ENCODE measurements at places on chromosomes 16 and 17.

GRCh38 chr17:61863801-61864126 is 436 bp upstream of the BRIP1 start:
- DNase-seq: no peak

- DNase-seq: no peak
Measured at GRCh38 chr17:58591455-58591854, 77.0 kb upstream of the MTMR4 start.

DNA sequence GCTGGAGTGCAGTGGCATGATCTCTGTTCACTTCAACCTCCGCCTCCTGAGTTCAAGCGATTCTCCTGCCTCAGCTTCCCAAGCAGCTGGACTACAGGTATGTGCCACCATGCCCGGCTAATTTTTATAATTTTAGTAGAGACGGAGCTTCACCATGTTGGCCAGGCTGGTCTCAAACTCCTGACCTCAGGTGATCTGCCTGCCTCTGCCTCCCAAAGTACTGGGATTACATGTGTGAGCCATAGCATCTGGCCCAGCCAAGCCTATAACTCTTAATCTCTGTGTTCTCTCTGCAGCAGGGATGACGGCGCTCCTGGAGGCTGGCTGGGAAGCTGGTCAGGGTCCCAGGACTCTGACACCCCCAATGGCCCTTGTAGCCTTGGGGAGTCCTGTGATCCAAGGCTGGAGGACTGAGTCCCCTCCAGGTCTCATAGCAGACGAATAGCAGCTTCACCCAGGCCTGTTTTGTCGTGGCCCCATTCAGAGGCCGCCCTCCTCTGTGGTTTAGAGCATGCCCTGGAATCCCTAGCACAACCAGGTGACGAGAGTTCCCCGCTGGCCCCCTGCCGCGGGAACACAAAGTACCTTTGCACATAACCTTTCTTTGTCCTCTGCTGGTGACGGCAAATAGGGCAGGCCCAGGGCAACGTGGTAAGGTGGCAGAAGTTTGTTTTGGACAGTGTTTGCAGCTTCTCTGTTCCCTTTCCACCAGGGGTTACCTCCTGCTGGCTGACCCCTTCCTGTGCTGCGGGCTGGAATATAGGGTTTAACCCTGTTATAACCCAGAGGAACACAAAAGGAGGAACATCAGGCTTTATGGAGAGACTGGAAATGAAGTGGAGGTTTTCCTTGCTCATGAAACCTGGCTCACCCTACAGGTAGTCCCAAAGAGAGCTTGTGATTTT is 43.0 kb upstream of the TOB1 start:
- no peak for DNase-seq

- no peak for DNase-seq
Measured at GRCh38 chr17:72176516-72176851, 55.7 kb downstream of the SOX9 start.

- no peak for DNase-seq
Measured at GRCh38 chr17:20300436-20300934, 166.9 kb downstream of the LGALS9B start.

- DNase-seq: no peak
Measured at GRCh38 chr16:23398987-23399805, 53.8 kb downstream of the COG7 start.

- DNase-seq: no peak
Measured at GRCh38 chr16:65523283-65523944, 401.6 kb upstream of the CDH11 start.

- no peak for DNase-seq
Measured at GRCh38 chr16:27758544-27758943, 208.6 kb downstream of the KATNIP start.

- no peak for DNase-seq
Measured at GRCh38 chr16:10934325-10935107, 7.8 kb downstream of the DEXI start.

DNA sequence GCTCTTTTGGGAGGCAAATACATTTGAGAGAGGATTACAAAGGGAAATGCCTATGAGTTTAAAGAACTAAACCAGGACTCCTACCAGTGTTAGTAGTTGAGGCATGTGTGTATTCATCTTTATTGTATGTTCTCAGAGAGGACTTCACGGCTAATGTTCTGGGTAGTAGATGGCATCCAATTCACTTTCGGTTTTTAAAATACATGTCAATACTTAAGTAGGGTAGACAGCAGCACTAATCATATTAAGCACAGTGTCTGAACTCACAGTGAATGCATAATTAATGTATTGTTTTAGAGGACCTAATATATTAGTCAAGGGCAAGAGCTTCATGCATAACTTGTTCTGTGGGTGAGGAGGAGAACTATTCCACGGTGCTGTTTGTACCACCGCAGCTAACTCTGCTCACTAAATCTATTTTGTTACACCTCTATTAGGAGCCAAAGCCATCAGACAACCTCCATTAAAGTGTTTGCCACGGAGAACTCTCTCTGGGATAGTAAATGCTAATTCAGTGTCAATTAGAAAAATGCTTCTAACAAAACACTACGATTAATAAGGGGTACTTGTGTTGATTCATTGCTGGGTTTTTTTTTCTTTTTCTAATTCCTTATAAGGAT is 56.3 kb downstream of the COX10 start:
- DNase-seq: no peak

DNA sequence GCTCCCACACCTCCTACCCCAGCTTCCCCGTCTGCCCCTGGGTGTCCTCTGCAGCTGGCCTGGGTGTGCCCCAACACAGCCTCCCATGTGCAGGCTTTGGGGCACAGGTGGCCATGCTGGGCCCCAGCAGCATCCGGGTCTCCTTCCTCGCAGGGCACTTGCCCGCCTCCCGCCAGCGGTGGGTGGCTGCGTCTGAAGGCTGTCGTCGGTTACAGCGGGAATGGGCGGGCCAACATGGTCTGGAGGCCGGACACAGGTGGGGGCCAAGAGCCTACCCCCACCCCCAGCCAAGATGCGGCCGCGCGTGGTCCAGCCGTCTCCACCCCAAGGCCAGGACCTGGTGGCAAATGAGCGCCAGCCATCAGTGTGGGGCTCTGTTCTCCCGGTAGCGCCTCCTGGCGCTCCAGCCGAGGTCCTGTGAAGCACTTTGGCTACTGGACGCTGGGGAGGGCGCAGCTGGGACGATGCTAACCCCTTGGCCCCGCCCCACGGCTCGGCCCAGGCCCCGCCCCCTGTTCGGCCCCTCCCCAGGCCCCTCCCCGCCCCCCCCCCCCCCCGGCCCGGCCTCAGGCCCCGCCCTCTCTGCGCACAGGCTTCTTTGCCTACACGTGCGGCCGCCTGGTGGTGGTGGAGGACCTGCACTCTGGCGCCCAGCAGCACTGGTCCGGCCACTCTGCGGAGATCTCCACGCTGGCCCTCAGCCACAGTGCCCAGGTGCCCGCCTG is 7.3 kb upstream of the RHOT2 start:
- DNase-seq: no peak

- no peak for DNase-seq
Measured at GRCh38 chr16:67034487-67034886, 5.5 kb downstream of the CBFB start.

DNA sequence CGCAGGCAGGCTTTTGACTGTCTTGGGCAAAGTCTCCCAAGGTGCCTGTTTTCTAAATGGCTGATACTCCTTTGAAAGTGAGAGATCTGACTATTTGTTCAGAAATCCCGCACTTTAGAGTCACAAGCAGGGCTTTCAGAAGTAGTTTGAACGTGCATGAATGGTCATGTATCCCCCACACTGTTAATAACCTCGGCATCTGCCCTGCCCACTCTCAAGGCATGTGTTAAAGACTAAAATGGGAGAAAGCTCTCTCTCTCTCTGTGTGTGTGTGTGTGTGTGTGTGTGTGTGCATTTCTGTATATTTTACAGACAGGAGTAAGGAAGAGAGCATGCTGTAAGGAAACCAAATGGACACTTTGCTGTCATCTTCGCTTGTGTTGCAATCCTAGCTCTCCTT is 163.7 kb downstream of the MAF start:
- DNase-seq: no peak

- no peak for DNase-seq
Measured at GRCh38 chr16:59971264-59971663, 1237.1 kb upstream of the GOT2 start.

DNA sequence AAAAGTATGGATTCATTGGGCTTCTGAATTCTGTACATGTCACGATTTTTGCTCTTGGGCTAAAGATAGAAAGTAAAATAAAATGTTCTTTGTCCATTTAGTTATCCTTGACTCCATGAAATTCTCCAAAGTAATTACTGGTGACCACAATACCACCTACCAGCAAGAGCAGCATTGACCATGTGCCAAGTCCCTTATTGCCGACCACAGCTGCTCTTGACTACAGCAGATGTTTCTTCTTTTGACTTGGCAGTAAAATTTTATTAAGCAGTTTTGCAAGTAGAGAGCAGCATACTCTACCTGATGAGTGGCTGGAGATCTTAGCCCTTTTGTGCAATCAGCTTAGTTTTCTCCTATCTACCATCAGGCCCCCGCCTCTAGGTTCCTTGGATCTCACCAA is 152.2 kb upstream of the TBX2 start:
- no peak for DNase-seq

- DNase-seq: no peak
Measured at GRCh38 chr16:87541872-87542234, 49.0 kb upstream of the ZCCHC14 start.

DNA sequence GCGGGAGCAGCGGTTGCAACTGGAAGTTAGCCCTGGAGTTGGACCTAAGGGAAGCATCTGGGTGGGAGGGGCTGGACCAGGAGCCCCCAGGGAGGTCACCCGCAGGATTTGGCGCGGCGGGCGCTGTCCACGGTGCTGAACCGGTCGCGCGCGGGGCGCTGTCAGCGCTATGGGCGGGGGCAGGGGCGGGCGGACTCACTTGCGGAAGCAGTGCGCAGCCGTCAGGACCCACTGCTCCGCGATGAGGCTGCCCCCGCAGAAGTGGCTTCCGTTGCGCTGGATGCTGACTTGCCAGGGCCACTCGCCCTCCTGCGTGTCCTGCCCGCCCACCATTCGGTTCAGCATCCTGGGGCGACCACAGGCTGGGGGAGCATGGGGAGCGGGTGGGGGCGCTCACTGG is 4.5 kb downstream of the PRSS27 start:
- DNase-seq: peak; percentile 14

- no peak for DNase-seq
Measured at GRCh38 chr16:30992931-30993816, 8.2 kb downstream of the HSD3B7 start.

DNA sequence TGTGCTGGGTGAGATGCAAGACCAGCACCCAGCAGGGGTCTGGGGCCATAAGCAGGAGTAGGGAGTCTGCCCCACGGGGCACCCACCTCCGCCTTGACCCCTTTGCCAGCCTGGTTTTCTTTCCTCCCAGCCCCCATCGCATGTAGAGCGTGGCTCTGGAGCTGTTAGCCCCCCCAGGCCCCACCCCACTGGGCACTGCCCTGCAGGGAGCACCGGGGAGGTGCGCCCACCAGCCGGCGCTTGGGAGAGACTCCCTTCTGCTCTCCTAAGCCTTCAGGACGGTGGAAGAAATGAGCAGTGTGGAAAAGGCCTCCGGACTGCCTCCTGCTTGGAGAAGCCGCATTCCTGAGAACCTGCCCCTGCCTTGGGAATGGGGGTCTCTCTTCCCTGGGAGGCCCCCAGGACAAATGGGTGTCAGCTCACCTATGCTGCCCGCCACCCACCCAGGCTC is 186.2 kb downstream of the IRF8 start:
- no peak for DNase-seq

DNA sequence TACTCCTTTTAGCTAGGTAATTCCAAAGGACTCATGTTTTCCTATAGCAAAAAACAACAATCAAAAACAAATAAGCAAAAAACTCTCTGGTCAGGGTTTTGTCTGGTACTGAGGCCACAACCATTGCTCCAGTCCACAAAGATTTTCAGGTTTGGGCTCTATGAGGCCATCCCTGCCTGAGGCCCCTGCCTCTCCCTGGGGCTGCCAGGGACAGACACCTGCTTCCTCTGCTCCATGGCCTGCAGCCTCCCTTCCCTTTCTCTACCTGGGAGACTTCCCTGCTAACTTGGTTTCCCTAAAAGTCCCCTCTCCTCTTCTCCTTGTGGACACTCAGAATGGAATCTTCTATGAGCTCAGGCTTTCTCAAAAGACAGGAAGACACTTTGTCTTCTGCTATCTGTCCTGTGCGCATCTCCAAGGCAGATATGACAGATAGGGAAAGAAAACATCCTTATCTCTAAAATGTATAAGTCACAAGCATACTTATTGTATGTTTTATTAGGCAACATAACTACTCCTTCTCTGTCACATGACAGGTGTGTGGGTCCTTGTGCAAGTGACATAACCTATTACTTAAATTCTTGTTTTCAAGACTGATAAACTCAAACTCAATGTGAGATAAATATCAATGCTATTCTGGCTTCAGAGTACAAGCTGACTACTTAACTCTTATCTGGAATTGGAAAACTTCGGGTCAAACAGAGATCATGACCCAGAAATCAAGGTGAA is 1.2 kb upstream of the ZDHHC1 start:
- no peak for DNase-seq

GRCh38 chr16:70657956-70658355 is 11.6 kb downstream of the IL34 start:
- no peak for DNase-seq

DNA sequence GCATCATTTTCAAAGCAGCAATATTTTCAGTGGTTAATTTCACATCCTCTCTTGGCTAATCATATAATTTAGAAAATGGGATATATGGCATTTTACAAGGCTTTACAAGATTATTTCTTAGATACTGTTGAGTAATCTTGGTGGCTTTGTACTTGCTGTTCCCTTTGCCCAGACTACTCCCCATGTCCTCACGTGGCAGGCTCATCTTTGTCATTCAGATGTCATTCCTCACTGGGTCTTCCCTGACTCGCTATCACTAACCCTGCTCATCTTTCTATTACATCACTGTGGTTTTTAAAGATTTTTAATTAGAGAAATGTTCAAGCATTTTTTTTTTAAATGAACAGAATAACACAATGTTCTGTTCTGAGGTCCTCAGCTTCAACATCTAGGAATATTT is 240.0 kb upstream of the IRX5 start:
- no peak for DNase-seq

DNA sequence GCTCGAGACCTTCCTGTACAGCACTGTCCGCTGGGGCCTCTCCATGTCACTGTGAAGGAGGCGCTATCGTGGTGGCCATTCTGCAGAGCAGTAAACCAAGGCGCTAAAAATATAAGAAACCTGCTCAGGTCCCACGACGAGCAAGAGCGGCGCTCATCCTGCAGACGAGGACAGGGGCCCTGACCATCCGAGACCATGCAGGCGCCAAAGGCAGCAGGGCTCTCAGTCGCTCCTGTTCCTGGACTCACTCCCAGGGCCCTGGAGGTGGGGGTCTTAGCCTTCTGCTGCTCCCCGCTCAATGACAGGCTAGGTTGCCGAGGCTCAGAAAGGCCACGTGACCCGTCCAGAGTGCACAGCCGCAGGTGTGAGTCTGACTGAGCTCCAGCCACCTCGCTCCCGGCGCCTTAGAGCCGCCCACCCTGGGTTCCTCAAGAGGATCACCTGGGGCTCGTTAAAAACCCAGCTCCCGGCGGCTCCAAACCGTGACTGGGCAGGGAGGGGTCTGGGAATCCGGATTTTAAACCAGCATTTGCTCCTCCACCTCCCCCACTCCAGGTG is 509 bp upstream of the ATP2C2 start:
- DNase-seq: no peak

Data from GOT3 (cell line).